IMR-90 (cell line): ENCODE measurements at places on chromosomes 3 and 15. TPM values are rescaled to one million over a fixed set of nuclear protein-coding genes. Genes with fewer than 3 reads are reported as not detected.
A peak's percentile ranks its signal among the peaks of the same experiment; 100 is the strongest.

DNA sequence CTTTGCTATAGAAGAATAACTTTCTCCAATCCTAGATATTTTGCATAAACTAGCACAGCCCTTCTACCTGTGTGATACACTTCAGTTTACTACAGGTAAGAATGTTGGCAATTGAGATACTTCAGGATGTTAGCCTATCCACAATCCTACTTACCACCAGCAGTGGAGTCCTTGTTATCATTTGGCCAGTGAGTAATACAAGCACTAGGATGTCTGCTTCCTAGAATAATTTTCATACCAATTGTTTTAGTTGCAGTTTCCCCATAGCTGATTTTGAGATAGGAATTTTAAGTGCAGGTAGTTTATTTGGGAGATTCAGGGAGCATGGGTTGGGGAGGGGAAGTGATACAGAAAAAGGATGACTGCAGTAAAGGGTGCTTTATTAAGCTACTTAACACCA is 147.2 kb downstream of the EPHA6 start:
- no peak for DNase-seq

DNA sequence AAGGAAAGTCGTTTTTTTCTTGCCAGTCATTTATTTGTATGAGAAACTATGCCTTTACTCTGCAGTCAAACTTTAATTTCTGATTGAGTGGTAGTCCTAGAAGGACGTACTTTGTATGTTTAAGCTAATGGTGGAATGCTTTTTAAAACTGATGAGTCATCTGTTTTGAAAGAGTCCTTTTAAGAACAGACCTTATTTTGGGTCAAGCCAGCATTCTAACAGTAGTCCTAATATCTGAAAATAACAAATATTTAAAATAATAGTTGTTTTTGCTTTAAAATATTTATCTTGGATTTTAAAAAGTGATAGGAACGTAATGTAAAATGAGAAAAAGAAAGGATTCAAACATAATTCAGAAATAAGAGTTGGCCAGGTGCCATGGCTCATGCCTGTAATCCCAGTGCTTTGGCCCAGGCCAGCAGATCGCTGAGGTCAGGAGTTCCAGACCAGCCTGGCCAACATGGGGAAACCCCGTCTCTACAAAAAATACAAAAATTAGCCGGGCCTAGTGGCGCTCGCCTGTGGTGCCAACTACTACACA is 1.3 kb upstream of the LRRC58 start:
- peak; percentile 84 for DNase-seq

- peak; percentile 99 for DNase-seq
Measured at GRCh38 chr15:89105147-89105546, 16.9 kb downstream of the ABHD2 start.

Gene ZNF609
- total RNA-seq: 10.4 and 12.2 TPM in 2 replicates

DNA sequence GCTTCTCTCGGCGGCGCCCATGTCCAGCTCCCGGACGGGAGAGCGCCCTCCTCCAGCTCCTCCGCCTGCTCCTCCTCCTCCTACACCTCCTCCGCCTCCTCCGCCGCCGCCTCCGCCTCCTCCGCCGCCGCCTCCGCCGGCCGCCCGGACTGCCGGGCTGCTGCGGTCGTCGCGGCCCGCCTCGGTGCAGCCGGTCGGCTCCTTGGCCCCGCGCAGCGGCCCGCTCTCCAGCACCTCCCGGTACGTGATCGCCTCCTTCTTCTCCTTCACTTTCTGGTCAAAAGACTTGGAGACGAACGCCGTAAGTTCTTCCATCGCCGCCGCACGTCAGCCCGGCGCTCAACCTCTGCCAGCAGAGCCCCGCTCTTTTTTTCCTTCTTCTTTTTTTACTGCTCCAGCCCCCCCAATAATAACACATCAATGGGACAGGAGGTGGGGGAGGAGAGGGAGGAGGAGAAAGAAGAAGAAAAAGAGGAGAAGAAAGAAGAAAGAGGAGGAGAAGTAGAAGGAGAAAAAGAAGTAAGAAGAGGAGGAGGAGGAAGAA is 438 bp downstream of the SHOX2 start:
- peak; percentile 46 for DNase-seq

DNA sequence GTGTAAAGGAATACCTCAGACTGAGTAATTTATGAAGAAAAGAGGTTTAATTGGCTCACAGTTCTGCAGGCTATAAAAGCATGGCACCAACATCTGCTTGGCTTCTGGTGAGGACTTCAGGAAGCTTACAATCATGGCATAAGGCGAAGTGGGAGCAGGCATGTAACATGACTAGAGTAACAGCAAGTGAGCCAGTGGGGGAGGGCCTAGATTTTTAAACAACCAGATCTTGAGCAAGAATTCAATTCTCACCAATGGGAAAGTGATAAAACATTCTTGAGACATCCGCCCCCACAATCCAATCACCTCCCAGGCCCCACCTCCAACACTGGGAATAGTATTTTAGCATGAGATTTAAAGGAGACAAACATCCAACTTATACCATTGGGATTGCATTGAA is 44.2 kb upstream of the BCL2A1 start:
- no peak for DNase-seq

- DNase-seq: peak; percentile 92
Measured at GRCh38 chr15:39084674-39085530, 496.0 kb upstream of the THBS1 start.

DNA sequence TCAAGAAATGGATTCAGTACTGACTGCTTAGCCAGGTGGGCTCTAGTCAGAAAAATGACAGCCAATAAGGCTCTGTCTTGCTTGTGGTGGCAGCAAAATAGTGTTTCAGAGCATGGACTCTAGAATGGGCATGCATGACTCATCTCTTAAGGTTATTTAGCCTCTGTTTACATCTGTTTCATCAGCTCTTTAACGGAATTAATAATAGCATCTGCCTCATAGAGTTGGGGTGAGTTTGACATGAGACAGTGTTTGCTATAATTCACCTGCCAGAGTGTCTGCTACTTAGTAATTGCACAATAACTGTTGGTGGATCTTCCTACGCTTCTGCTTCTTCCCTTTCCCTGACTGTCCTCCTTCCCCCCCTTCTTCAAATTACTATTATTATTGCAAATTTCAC is 350.4 kb upstream of the SEMA6D start:
- DNase-seq: peak; percentile 30

DNA sequence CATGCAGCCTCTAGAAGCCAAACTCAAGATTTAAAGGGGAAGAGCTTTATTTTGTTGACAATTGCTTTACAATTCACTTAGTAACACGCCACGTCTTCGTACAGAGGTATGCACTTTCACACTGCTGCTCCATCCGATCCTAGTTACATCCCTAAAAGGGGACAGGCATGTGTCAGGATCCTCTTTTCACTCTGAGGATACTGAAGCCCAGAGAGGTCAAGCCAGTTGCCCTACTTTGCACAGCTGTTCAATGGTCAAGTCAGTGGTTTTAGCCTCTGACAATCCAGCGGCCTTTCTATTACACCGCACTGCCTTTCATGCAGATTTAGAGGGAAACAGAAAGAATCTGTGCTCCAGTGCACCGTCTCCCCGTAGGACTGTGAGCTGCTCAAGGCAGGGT is 44.9 kb upstream of the CHRNB4 start:
- no peak for DNase-seq

Gene CTXN2
- not detected in 2 replicates for total RNA-seq

- DNase-seq: no peak
Measured at GRCh38 chr3:37604336-37604833, 257.3 kb upstream of the CTDSPL start.

- DNase-seq: no peak
Measured at GRCh38 chr15:99310745-99311144, 59.5 kb downstream of the LRRC28 start.

GRCh38 chr3:76561494-76562236 is 478.2 kb upstream of the ROBO2 start:
- peak; percentile 36 for DNase-seq

DNA sequence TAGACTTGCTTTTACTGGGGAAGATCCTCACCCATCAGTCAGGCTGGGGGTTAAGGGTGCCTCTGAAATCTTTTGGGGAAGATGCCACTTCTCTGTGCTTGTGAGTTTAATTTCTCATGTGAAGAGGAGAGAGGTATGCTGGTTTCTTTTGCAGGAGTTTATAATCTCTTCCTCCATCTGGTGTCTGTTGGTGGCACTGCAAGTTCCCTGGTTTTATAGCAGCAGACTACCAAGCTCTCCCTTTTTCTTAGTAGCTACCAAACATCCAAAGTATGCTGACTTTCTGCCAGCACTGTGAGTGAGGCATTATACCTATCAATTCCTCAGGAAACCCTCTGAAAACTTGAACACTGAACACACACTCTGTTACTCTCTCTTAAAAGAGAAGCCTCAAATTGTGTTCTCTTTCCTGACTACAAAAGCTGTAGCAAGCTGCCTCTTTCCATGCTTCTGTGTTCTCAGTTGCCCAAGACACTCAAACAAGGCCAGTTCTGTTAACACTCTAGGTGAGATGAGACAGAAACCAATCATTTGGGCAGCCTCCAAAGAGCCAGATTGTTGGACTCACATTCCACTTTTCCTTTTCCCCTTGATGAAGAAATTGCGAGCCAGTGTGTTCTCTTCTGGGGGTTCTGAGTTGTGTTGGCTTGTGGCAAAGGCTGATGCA is 299.5 kb downstream of the GAP43 start:
- DNase-seq: peak; percentile 62

- DNase-seq: peak; percentile 11
Measured at GRCh38 chr3:170907637-170908234, 701 bp downstream of the EIF5A2 start.

Gene UBA3
- 64.3 and 77.2 TPM in 2 replicates for total RNA-seq

- no peak for DNase-seq
Measured at GRCh38 chr3:184481984-184482671, 79.5 kb upstream of the EPHB3 start.

GRCh38 chr15:68442041-68442440 is 10.1 kb upstream of the ITGA11 start:
- DNase-seq: peak; percentile 45

Gene PPARG
- 21.9 and 23.8 TPM in 2 replicates for total RNA-seq

- DNase-seq: peak; percentile 20
Measured at GRCh38 chr15:76973362-76973743, 21.6 kb upstream of the PSTPIP1 start.

DNA sequence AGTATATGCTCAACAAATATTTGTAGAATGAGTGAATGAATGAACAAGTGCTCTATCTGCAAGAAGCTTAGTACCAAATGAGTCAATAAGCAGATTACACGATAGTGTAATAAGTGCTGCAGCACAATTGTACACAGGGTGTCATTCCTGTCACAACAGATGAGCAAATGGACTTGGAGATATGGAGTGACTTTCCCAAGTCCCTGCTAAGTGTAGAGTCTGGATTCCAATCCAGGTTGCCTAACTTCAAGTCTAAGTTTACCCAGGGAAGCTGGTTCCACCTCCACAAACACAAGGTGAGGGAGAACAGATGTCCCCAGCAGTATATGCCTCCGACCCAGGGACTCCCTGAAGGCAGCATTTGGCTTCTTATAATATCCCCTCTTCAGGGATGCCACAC is 77.7 kb upstream of the RAD18 start:
- no peak for DNase-seq

- DNase-seq: no peak
Measured at GRCh38 chr3:53255423-53255774, 423 bp downstream of the TKT start.

GRCh38 chr3:51550080-51550819 is 11.7 kb downstream of the RAD54L2 start:
- DNase-seq: no peak

GRCh38 chr3:25783661-25784512 is 644 bp upstream of the NGLY1 start:
- DNase-seq: peak; percentile 18

Gene SLC28A2
- not detected in 2 replicates for total RNA-seq

Gene ISLR
- under 0.01 TPM in 2 replicates for total RNA-seq

Gene PLSCR1
- 5.6 and 11.7 TPM in 2 replicates for total RNA-seq

DNA sequence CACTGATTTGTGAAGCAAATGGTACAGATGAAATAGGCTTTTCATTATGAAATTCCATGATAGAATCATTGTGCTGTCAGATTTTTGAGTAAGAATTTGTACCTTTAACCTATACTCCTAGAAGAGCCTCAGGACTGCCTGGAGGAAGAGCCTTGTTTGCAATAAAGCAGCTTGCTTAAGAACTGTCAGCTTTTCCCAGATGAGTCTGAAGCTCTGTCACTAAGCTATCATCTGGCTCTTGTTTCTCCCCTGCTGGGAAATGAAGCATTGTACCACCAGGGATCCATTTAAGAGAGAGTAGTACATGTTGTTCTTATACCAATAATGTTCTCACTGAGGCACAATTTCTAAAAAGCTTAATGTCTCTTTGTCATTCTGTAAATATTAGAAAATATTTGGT is 85.1 kb upstream of the FLNB start:
- no peak for DNase-seq

GRCh38 chr15:48010316-48010715 is 110.5 kb upstream of the SLC24A5 start:
- no peak for DNase-seq

GRCh38 chr15:63469190-63469589 is 35.2 kb upstream of the USP3 start:
- DNase-seq: no peak

- DNase-seq: no peak
Measured at GRCh38 chr3:183434992-183435391, 6.6 kb upstream of the MCF2L2 start.

DNA sequence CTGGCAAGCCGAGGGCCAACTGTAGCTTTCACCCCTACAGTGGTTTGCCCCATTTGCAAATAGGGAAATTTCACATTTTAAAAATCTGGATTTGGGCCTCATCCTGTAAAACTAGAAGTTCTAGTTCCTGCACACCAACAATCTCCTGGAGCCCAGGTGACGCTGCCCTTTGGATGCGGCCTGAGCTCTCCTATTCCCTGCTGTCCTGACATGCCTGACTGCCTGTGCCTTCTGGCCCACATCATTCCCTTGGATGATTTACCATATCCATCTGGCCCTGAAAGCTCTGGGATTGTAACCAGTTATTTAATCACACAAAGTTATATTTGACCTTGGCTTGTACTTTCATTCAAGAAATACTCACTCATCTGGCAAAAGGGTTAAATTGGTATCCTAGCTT is 272.3 kb downstream of the ARRDC4 start:
- DNase-seq: no peak

Gene IL17RB
- under 0.01 TPM in 1 of 2 replicates, not detected in the other for total RNA-seq

Gene MED12L
- total RNA-seq: 0.18 and 0.28 TPM in 2 replicates

Gene TFDP2
- total RNA-seq: 23.7 and 27.8 TPM in 2 replicates

Gene HYAL1
- total RNA-seq: under 0.01 and 0.36 TPM in 2 replicates

- no peak for DNase-seq
Measured at GRCh38 chr3:51538115-51538458, 432 bp upstream of the RAD54L2 start.

DNA sequence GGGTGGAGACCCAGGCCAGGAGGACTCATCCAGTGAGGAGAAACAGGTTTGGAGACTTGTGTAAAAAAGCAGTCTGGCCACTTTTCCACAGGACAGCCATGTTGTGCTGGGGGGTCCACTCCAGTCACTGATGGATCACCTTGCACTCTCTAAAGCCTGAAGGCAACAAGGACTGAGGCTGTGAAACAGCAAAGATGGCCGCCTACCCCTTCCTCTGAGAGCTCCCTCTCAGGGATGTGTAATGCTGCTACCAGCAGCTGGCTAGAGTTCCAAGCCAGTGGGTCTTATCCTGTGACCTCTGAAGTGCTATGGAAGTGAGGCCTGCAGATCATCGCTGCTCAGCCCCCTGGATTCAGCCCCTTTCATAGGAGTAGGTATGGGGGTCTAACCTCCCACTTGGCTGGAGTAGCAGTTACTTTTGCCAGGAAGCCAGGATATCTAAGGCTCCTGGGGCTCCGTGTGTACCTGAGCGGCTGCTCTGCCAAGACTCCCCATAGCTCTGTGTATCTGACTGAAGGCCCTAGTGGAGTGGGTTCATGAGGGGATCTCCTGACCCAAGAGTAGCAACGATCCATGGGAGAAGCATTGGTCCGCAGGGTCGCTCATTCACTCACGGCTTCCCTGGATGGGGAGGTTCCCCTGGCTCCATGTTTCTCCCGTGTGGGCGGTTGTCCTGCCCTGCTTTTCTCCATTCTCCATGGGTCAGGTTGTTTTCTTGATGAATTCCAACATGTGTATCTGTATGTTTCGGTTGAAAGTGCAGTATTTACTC is 69.9 kb upstream of the TNFSF10 start:
- no peak for DNase-seq
